ENCODE measurements at places on chromosomes 7 and 10. TPM values are rescaled to one million over a fixed set of nuclear protein-coding genes. Genes with fewer than 3 reads are reported as not detected.

DNA sequence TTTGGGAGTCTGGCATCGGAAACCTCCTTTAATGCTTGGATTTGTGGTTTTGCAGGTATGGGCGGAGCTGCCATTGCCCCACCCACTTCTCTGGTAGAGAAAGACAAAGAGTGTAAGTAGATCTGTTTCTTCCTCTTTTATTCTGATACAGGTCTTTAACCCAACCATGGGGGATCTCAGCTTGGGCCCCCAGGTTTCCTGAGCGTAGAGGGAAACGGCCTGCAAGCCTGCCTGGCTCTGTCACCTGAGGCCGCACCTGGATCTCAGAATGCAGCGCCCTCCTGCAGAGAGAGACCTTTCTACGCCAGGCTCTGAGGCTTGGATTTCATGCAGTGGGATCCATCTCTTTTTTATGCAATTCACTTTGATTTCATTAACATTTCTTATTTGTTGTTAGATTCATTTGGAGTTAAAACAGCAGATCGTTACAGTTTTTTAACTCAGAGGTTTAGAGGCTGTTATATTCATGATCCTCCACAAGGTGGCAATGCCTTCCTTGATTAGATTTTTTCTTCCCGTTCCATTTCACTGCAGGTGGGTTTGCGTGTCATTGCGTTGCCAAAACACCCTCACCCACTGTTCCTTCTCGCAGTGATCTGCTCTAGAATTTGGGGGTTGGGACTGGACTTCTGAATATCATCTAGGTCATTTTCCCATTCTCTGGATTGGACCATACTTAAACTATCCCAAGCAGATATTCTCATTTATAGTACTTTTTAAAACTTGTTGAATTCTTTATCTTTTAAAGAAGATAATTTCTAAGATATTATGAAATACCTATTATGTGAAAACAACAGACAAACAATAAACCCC lies 20.0 kb downstream of the RBM17 start:
- DNase-seq = peak; percentile 61
- H3K27ac ChIP-seq = no peak overlapping the region
- no peaks in the 10 kb centered on the region for H3K27me3 ChIP-seq
- peaks cover 40% of the 10 kb centered on the region for H3K36me3 ChIP-seq
- H3K4me1 ChIP-seq = peaks cover 4% of the 10 kb centered on the region
- H3K4me3 ChIP-seq = no peak overlapping the region

DNA sequence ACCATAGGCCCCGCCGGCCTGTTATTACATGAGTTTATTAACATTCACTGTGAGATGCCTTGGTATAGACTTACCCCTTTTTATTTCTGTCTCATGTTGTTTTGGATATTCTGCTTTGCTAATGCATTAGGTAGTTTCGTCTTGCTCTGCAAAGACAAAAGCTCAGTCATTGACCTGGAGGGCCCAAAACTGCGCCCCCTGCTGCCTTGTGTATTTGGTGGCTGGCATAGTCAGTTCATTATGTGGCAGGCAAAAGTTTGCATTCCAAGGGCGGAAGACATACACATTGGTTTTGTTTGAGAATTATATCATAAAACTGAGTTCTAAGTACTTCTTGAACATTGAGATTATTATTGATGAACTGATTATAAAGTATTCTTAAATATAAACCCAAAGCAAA lies 372.5 kb downstream of the SDK1 start:
- DNase-seq = peak; percentile 6
- no peak overlapping the region for H3K4me3 ChIP-seq
- no peaks in the 10 kb centered on the region for H3K27me3 ChIP-seq
- H3K4me1 ChIP-seq = peaks cover 3% of the 10 kb centered on the region
- H3K36me3 ChIP-seq = no peaks in the 10 kb centered on the region
- H3K27ac ChIP-seq = no peak overlapping the region

DNA sequence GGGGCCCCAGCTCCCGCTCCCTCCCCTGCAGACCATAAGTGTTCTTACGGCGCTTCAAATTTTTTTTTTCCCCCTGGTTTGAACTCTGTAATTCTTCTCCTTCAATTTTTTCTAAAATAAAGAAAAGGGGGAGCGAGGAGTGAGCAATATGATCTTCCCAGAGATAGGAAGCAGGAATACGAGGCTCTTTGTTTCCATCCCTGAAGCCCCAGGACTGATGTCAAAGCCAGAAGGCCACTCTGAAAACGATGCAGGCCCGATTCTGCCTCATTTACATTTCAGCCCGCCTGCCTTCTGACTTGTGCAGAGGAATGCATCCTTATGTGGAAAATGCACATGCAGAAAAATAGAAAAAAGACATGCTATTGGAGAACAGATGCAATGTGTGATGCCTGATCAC lies 401.5 kb upstream of the MKI67 start:
- H3K27ac ChIP-seq = no peak overlapping the region
- H3K36me3 ChIP-seq = no peaks in the 10 kb centered on the region
- DNase-seq = no peak
- H3K27me3 ChIP-seq = no peaks in the 10 kb centered on the region

DNA sequence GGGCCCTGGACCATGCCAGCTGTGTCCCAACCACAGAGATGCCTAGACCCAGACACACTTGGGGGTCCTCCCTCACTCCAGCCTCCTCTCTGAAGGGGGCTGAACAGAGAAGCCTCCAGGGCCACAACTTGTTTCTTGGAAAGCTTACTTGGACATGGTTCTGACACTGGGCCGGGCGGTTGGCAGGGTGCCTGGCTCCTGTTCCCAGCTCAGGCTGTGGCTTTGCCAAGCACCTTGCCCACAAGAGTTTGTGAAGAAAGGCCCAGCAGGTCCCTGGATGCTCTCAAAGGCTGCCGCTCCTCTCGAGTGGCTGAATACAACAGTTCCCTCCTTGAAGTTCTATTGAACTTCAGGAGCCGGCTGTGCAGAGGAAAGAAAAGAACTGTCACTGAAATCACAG lies 181.6 kb downstream of the PTPN20 start:
- H3K36me3 ChIP-seq = no peaks in the 10 kb centered on the region
- H3K4me3 ChIP-seq = no peak overlapping the region
- no peak overlapping the region for H3K27ac ChIP-seq

GRCh38 chr10:49562893-49563292 lies 24.0 kb upstream of the ERCC6 start:
- H3K4me3 ChIP-seq = no peak overlapping the region
- H3K4me1 ChIP-seq = no peaks in the 10 kb centered on the region
- no peaks in the 10 kb centered on the region for H3K27me3 ChIP-seq
- H3K27ac ChIP-seq = no peak overlapping the region

DNA sequence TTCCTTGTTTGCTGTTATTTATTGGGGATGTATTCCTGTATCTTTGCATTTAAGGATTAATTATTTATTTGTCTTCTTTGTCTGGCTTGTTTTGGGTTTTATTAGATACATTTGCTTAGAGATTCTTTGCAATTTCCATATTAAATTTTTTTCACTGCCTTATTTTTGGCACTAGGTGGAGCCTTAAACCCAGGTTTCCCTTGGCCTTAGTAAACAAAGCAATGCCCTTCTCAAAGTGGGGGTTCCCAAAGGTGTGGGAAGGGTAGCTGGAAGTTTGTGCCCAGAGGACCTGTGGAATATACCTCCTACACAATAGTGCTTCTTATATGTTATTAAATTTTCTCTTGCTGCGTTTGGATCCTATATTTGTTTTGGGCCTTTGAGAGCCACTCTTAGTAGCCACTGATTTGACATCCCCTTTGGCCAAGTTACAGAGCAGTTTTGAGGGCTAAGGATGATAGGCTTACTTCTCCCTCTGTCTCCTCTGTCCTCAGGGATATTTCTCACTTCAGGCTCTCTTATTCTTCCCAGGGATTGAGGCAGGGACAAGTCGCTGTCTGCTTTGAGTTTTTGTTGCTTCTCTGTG lies 162.3 kb downstream of the ITGB1 start:
- no peaks in the 10 kb centered on the region for H3K4me1 ChIP-seq
- H3K36me3 ChIP-seq = no peaks in the 10 kb centered on the region
- H3K4me3 ChIP-seq = no peak overlapping the region
- H3K27me3 ChIP-seq = no peaks in the 10 kb centered on the region
- no peak overlapping the region for H3K27ac ChIP-seq

- peak overlapping the region; percentile 84 for H3K27ac ChIP-seq
- peaks cover 2% of the 10 kb centered on the region for H3K36me3 ChIP-seq
- peaks cover 21% of the 10 kb centered on the region for H3K4me1 ChIP-seq
Observed at GRCh38 chr10:62037166-62037831, 135.8 kb downstream of the ARID5B start.

CBX3 gene
- 85.0 TPM for total RNA-seq

- peaks cover 8% of the 10 kb centered on the region for H3K36me3 ChIP-seq
- DNase-seq = no peak
- no peak overlapping the region for H3K4me3 ChIP-seq
- H3K27ac ChIP-seq = no peak overlapping the region
Observed at GRCh38 chr10:44952779-44953231, 6.8 kb upstream of the RASSF4 start.

ALOX5 gene
- total RNA-seq = not detected

DNA sequence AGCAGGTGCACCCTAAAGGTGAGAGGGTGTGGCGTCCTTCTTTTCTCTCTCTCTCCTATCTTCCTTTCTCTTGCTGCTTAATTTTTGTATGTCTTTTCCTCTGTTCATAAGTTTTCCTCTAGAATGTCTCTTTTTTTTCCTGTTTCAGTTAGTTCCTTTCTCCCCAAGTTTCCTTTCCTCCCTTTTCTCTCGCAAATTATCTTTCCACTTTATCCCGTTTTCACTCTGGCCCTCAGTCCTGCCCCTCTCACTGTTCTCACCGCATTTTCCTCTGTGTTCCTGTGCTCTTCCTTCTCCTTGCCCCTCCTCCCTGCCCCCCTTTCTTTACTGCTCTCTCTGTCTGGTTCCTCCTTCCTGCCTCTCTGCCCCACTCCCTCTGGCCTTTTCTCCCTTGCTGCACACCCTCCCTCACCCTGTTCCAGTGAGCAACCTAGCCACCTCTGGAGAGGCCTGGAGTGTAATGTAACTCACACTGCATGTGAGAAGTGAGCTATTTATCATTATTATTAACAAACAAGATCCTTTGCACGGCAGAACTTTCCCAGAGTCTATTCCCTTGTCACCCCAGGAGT lies 158.5 kb downstream of the C10orf105 start:
- peaks cover 38% of the 10 kb centered on the region for H3K27me3 ChIP-seq
- no peak overlapping the region for H3K4me3 ChIP-seq
- no peaks in the 10 kb centered on the region for H3K36me3 ChIP-seq
- H3K27ac ChIP-seq = no peak overlapping the region
- no peak for DNase-seq

LYZL1 gene
- not detected for total RNA-seq

GRCh38 chr10:63219749-63220148 lies 86.6 kb downstream of the NRBF2 start:
- DNase-seq = no peak
- H3K36me3 ChIP-seq = peaks cover 2% of the 10 kb centered on the region
- H3K27me3 ChIP-seq = no peaks in the 10 kb centered on the region
- no peak overlapping the region for H3K4me3 ChIP-seq
- no peak overlapping the region for H3K27ac ChIP-seq

TEX47 gene
- total RNA-seq = not detected

- no peaks in the 10 kb centered on the region for H3K27me3 ChIP-seq
- H3K27ac ChIP-seq = no peak overlapping the region
- H3K36me3 ChIP-seq = no peaks in the 10 kb centered on the region
- DNase-seq = peak; percentile 65
Observed at GRCh38 chr10:30829901-30830300, 200.3 kb upstream of the LYZL2 start.

DNA sequence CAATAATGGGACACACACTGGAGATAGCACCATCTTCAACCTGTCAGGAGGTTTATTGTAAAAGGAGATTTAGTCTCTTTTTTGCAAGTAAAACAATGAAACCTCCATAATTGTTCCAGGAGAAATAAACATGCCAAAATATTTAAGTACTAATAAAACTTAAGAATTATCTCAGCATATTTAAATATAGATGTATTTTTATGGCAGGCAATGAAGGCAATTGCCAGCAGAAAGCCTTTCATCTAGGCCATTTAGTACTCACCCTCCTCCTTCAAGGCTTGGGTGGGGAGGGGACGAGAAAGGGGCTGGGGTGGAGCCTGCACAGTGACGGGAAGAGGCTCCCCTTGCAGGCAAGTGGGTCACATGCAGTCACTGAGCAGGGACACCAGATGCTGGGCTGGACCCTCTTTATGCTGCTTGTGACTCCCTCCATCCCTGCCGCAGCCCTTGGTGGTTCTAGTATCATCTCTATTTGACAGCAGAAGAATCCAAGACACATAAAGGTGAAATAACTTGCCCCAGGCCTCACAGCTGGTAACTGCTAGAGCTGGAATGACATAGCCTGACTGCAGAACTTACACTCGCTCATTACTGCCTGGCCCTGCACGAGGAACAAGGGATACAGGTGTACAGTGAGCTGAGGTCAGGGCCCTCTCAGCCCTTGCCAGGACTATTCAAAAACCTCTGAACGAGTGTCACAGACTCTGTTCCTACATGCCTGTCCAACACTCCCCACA lies 449.5 kb upstream of the ZMIZ1 start:
- no peak for DNase-seq
- H3K4me3 ChIP-seq = no peak overlapping the region
- peaks cover 1% of the 10 kb centered on the region for H3K4me1 ChIP-seq
- H3K27ac ChIP-seq = no peak overlapping the region
- H3K36me3 ChIP-seq = no peaks in the 10 kb centered on the region

TMEM140 gene
- total RNA-seq = 0.72 TPM

DNA sequence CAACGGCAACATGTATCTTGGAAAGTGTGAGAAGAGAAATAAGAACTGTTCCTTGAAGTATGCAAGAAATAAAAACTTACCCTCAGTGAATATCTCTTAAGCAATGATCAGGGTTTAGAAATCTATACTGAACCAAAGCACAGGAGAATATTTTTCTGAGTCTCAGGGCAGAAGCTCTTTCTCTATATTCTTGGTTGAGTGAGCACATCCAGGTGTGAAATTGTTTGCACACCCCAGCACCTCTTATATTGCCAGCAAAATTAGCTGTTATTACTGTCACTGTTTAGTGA lies 8.4 kb downstream of the DLX6 start:
- no peak for DNase-seq
- H3K4me3 ChIP-seq = no peak overlapping the region

DNA sequence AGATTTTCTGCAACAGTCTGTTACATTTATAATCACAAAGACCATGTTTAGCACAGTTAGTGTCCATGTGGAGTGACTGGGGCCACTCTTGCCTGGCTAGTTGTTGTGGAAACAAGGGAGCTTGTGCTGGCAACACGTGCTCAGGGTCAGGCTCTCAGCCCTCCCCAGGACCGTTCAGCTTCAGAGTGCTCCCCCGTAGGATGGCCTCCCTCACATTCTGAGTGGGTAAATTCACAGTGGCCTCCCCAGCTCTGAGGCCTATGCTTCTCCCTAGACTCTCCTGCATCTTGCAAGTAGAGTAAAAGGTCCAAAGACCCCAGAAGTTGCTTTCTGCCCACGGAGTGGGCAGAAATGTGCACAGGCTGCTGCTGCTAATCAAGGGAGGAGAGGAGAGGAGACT lies 122.3 kb downstream of the ADCY1 start:
- H3K27me3 ChIP-seq = peaks cover 8% of the 10 kb centered on the region
- H3K27ac ChIP-seq = no peak overlapping the region
- H3K36me3 ChIP-seq = no peaks in the 10 kb centered on the region

GRCh38 chr10:123398756-123399155 lies 244.6 kb downstream of the BUB3 start:
- no peak overlapping the region for H3K4me3 ChIP-seq
- no peaks in the 10 kb centered on the region for H3K4me1 ChIP-seq
- H3K27ac ChIP-seq = no peak overlapping the region
- no peak for DNase-seq
- H3K36me3 ChIP-seq = no peaks in the 10 kb centered on the region

- no peak overlapping the region for H3K27ac ChIP-seq
- peaks cover 2% of the 10 kb centered on the region for H3K36me3 ChIP-seq
- no peak for DNase-seq
- H3K27me3 ChIP-seq = peaks cover 4% of the 10 kb centered on the region
- H3K4me1 ChIP-seq = no peaks in the 10 kb centered on the region
- H3K4me3 ChIP-seq = no peak overlapping the region
Observed at GRCh38 chr7:99923200-99923599, 3.9 kb upstream of the TRIM4 start.

BTAF1 gene
- total RNA-seq = 42.3 TPM

TMEM254 gene
- 4.7 TPM for total RNA-seq

GRCh38 chr7:2201128-2201527 lies 31.6 kb downstream of the MAD1L1 start:
- H3K27ac ChIP-seq = no peak overlapping the region
- peaks cover 17% of the 10 kb centered on the region for H3K36me3 ChIP-seq
- peaks cover 16% of the 10 kb centered on the region for H3K4me1 ChIP-seq

Measured in IMR-90 (cell line).